ENCODE measurements at places on chromosomes 12 and 14.

DNA sequence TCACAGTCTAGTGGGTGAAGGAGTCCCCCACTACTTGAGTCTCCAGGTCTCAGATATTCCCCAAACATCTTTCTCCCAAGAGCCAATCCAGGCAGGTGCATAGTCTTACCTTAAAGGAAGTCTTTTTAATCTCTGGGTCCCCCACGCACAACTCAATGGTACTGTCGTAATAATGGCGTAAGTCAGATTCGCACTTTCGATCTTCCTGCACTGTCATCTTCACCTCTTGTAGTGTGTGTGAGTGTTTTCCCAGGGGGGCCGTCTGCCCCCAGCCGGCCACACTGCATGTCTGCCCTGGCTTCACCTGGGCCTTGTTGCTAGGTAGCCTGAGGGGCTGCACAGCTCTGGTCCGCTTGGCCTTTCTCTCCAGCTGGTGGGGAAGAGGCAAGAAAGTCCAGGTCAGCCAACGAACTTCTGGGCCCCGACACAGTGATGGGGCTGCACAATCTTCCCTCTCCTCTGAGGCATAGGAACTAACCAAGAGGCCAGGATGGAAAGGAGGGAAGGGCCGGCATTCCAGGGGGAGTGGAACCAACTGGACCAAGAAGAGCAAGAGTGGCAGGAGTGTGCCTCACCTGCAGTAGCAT lies 2.1 kb downstream of the GZMB start:
- no peak for DNase-seq

- no peak for DNase-seq
Observed at GRCh38 chr12:22116376-22116775, 70.4 kb downstream of the CMAS start.

GRCh38 chr12:123078531-123079155 lies 72.2 kb downstream of the PITPNM2 start:
- DNase-seq = peak; percentile 67

DNA sequence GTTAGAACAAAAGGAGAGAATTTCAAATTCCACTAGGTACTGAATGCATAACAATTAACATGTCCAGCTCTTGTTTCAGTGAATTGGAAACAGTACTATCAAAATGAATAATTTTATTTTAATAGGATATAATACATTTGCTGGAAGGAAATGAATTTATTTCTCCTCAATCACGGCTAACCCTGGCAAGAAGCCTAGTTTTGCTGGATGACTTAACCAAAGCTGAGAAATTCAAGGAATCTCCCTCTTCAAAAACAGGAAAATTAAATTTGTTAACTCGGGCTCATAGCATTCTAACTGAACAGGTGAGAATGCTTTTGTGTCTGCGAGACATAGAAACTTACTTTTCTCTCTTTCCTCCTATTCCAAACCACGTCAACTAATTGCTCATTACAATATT lies 163.5 kb upstream of the NEDD1 start:
- no peak for DNase-seq

GRCh38 chr12:51181558-51181957 lies 8.6 kb upstream of the TFCP2 start:
- no peak for DNase-seq

DNA sequence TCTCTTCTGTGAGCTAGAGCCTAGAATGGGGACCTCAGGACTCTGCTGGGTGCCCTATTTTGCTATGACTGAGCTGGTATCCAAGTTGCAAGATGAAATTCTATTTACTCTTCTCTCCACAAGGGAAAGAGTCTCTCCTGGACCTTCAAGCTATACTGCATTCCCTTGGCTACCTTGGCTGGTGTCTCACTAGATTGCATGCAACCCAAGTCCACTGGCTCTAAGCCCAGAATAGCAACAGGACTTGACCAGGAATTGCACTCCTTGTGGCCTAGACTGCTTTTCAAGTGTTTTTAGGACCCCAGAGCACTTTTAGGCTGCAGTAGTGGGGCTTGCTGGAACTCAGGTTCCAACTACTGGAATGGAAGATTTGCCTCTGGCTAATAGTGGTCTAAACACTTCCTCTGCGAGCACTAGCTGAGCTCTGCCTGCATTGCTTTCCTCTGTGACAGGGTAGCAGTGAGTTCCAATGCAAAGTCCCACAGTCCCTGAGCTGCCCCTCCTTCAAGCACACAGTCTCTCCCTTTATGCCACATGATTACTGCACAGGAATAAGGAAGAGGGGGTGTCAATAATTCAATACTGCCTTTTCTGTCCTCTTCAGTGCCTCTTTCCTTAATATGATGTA lies 1009.1 kb upstream of the FLRT2 start:
- DNase-seq = no peak

DNA sequence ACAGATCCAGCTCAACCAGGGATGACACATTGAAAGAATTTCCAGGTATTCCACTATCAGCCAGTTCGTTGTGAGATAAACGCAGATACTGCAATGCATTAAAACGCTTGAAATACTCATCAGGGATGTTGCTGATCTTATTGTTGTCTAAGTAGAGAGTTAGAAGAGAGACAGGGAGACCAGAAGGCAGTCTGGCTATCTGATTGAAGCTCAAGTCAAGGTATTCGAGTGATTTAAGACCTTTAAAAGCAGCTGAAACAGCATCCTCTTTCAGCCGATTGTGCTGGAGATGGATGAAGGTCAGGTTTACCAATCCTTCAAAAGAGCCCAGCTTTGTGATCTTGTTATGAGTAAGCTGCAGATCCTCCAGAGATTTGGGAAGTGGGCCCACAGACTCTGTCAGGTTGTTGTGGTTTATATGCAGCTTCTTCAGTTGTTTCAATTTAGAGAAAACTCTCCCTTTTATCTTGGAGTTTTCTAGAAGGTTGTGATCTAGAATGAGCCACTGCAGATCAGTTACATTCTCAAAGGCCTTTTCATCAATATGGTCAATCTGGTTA lies 3.0 kb downstream of the LUM start:
- no peak for DNase-seq

DNA sequence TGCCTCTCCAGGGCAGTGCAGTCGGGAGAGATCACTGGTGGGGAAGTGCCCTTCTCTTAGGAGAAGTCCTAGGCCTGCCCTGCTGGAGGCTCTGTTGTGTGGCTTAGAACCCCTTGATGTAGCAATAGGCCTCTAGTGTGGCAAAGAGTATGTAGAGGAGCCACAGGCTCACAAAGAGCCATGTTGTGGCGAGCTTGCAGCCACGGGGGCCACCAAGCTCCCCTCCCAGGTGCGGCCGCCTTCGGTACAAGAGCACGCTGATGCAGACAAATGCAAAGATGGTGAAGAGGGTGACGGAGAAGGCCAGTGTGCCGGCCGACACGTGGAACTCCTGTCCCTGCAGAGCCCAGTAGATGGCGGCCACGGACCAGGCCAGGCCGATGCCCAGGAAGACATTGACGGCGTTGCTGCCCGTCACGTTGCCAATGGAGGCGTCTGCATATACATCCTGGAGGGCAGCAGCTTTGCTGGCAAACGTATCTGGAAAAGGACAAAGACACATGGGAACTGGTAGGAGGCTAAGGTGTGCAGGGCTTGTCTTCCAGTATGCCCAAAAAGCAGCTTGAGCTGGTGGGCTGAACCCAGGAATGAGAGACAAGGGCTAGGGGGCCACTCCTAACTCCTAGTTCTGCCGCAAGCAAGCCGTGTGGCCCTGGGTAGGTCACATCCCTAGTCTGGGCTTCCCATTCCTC lies 142.8 kb downstream of the SLC8A3 start:
- DNase-seq = peak; percentile 92

DNA sequence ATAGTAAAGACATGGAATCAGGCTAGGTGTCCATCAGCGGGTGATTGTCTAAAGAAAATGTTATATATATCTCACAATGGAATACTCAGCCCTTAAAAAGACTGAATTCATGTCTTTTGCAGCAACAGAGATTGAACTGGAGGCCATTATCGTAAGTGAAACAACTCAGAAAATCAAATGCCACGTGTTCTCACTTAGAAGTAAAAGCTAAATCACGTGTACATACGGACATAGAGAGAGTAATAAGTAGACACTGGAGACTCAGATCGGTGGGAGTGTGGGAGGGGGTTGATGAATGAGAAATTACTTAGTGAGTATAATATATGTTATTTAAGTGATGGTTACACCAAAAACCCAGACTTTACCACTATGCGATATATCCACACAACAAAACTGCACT lies 266.3 kb upstream of the PPFIA2 start:
- no peak for DNase-seq

- DNase-seq = no peak
Observed at GRCh38 chr12:47758584-47758833, 171 bp downstream of the RAPGEF3 start.

- no peak for DNase-seq
Observed at GRCh38 chr12:47782372-47782770, 9.3 kb downstream of the SLC48A1 start.

DNA sequence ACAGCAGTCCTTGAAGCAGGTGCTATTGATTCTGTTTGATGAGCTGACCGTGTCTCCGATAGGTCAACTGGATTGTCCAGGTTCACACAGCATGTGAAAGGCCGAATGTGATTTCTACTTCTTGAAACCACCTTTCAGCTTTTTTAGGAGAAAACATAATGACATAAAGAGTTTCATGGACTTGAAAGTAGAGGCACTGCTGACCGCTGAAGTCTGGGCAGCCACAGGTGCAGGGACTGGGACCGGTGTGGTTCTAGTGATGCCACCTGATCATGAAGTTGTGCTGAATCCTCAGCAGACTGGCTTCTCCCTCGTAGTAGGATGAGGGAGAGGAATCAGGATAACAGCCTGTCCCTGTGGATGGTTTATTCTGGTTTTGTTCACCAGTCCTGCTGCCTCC lies 108.1 kb downstream of the ETV6 start:
- no peak for DNase-seq

DNA sequence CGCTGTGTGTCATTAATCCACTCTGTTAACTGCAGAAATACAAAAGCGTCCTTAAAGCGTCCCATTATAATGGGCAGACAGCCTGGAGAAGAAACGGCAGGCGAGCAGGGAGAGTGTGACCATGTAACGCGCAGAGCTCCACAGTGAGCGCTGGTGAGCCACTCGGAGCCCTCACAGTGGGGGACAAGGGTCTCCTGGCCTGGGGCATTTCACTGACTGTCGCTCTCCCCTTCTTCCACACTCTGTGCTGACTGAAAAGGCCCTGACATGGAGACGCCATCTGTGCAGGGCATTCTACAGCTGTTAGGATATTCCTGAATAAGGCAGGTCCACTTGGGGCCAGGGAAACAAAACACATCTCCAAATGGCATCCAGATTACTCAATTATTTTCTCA lies 24.2 kb downstream of the CCDC92 start:
- no peak for DNase-seq

DNA sequence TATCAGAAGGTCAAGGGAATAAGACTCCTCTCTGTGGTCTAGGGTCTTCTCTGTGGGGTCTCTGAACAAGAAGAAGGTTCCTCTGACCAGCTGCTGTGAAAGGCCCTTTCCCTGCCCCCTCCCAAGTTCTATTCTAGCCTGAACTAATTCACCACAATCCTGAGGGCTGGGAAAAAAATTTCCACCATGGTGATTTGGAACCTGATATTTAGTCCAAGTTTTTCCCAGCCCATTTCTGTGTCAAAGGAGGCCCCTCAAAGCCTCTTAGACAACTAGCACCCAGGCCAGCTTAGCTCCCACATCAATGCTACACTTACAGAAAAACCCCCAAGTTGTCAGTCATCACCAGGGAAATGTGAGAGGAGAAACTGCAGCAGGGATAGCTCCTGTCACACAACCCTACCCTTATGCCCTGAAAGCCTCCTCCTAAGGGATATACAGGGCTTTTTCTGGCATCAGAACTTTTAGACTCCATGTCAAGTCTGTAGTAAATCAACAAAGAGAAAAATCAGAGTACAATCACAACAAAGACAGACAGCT lies 4.5 kb downstream of the FMNL3 start:
- no peak for DNase-seq

DNA sequence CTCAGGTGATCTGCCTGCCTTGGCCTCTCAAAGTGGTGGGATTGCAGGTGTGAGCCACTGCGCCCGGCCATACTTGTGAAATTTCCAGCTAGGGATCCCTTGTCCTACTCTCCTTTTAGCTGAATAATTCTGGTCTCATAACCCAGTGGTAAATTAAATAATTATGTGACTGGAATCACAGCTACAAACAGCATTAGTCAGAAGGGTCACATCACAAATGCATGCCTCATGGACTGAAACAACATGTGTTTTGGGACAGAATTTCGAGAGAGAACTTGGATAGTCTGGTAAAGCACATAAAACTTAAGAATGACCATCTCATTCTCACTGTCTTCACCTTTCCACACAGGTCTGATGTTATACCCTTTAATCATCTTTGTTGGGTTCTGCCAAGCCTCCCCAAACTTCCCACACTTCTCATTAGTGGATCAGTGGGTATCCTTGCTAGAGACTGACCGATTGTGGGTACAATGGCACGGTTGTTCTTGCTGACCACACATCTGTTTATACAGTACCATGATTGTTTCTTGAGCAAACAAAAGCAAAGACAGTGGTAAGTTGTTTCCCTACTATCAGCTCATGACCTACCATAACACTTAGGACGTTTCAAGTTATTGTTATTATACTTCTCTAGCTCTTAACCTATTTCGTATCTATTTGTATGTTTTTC lies 5.1 kb downstream of the GPRC5D start:
- peak; percentile 38 for DNase-seq

DNA sequence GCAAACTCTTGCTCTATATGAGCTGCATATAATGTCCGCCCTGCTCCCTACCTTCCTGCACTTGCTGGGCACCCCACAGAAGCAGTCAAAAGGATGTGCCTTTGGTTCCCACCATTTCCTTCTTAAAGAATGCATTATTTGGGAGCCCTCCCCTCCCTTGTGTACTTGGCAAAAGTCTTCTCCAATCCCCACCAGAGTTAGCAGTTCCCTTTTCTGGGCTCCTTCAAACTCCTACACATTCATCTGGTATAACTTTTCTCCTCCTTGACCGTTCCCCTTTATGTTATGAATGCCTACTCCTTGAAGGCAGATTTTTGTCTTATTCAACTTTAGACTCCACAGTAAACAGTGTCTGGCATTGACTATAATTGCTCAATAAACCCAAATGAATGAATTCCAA lies 27.8 kb downstream of the AREL1 start:
- DNase-seq = no peak

- DNase-seq = no peak
Observed at GRCh38 chr12:117134059-117134458, 34.8 kb upstream of the TESC start.

DNA sequence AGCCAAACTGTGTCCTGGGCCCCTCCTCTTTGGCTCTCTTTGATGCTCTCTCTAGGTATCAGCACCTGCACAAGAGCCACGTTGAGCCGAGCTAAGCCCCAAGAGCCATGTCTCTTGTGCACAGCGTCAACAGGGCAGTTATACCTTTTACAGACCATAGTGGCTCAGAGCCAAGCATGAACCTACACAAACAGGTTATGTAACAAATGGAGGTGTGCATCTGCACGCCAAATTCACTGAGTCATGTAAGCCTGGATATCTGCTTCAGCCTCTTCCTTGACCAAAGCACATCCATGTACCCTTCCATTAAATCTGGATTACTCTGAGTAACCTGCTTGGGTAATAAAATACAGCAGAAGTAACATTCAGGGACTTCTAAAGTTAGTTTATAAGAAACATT lies 509.7 kb downstream of the NAV3 start:
- DNase-seq = no peak
